ENCODE measurements at places on chromosomes 7 and 10.
A peak's percentile ranks its signal among the peaks of the same experiment; 100 is the strongest.

DNA sequence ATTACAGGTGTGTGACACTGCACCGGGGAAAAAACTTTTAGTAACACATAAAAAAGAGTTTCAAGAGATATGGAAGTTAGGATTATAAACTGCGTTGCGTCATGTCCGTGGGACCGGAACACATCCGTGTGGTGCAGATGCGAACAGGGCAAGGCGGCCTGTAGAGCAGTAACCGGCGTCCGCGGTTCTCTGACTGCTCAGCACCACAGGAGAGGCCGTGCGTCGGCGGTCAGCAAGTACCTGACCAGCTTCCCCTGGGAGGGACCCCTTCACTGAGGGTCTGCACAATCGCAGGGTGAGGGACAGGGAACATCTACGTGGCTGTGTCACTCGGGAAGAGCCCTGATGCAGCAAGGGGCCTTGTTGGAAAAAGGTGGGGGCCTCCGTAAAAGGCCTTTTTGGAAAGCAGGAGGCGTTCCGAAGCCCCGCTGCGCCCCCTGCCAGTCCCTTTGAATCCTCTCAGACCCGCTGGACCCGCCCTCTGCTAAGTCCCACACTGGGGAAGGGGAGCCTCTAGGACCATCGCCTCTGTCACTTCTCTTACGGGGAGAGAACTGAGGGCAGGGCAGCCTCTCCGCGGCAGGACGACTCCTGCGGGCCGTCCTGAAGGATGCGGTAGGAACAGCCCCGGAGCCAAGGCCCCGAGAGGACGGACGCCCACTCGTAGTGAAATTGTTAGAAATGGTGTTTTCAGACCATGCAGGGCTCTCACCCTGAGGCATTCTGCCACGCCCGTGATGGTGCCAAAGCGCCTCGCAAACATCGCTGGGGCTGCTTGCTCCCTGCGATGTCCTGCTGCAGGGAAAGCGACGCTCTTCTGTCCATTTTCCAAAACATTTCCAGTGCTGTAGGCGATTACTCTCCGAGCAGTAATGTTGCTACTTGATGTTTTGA, 771.6 kb upstream of the COBL start:
- DNase-seq, result no peak

DNA sequence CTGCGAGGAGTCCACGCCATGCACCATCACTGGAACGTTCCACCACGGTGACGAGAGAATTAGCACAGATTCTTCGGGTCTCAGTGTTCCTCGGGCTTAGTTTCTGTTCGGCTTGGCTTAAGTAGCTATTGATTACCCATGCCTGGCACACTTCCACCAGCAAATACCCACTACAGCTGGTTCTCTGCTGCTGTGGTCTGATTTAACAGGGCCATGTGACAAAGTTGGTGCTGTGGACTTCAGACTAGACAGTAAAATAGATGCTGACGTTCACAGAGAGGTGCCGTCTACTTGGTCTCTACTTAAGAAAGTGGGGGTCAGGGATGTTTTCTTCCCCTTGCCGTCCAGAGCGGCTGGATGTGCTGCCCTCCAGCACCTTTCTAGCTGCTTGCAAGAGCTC, 11.6 kb downstream of the GNA12 start:
- no peak for DNase-seq

- no peak for DNase-seq
Observed at GRCh38 chr10:106577756-106578155, 586.8 kb downstream of the SORCS1 start.

DNA sequence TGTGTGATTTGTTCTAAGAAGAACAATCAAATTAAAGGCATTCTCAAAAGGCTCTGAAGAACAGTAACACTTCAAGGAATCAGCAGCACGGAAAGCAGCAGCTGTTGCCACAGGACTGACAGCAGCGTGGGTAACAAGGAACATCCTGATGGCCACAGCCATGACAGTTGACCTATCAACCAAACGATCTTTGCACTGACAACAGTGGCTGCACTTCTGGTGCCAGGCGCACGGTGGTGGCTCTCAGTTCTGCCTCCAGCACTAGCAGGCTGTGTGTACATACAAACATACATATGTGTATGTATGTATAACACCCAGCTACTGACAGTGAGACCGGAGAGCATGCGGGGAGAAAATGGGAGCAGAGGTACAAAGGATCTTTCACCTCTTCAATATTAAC, 114.1 kb downstream of the ZFAND4 start:
- DNase-seq, result no peak

DNA sequence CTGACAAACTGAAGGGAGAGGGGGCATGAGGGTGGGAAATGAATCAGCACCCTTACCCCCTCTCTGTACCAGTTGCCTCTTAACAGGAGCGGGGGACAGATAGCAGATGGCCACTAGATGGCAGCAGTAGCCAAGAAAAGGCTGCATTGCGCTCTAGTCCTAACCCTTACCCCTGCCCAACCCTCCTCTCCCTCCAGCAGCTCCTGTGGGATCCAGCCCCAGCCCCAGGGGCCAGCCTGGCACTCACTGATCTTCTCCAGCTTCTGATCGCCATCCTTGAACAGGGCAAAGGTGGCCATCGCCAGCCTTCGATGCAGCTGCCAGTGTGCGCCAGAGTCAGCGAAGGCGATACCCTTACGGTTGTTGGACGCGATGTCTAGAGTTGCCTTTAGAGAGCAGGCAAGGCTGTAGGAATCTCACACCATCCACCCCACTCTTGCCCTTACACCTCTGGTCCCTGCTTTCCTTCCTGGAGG, 2.2 kb downstream of the CYP17A1 start:
- peak; percentile 80 for DNase-seq

GRCh38 chr10:32199714-32200394, 143.6 kb upstream of the KIF5B start:
- DNase-seq, result no peak
